ENCODE measurements at places on chromosomes 3 and 15.

DNA sequence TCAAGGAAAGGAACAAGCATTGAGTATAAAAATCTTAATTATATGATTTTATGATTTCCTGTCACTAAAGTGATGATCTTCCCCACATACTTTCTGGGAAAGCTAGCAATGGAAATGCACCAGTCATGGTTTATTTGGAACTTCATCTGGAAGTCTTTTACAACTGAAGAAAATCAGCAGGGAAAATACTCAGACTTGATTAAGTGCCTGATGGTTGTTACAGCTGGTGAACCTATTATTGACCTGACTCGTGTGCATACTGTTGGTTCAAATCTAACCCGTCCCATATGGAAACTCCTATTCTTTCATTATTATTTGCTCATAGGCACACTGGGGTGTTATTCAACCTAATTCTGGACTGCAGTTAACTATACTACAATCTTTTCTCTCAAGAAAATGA lies 701.8 kb upstream of the CCDC54 start:
- no peak for DNase-seq

GRCh38 chr15:22973286-22973685 lies 6.9 kb downstream of the CYFIP1 start:
- DNase-seq: no peak

GRCh38 chr15:86677278-86677677 lies 597.6 kb downstream of the AGBL1 start:
- no peak for DNase-seq

GRCh38 chr3:143103652-143104051 lies 15.9 kb upstream of the CHST2 start:
- no peak for DNase-seq

GRCh38 chr3:156898296-156898880 lies 72.2 kb downstream of the LEKR1 start:
- DNase-seq: no peak

GRCh38 chr15:63029676-63030075 lies 12.9 kb upstream of the TPM1 start:
- DNase-seq: no peak

- no peak for DNase-seq
Measured at GRCh38 chr15:87227846-87228245, 1028.7 kb downstream of the NTRK3 start.

DNA sequence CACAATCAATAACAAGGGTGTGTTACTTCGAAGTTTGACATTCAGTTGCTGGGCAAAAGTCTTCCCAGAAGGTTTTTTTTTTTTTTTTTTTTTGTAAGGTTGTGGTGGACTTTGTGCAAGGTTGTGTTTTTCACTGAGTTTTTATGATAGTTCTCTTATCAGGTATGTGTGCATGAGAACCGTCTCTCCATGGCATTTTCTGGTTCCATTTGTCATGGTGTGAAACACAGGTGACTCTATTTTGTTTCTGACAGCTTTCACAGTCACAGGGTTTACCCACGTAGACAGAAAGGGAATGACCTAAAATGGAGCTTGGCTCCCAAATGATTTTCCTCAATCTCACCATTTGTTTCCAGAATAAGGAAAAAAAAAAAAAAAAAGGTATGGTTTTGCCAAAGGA lies 1377.2 kb upstream of the CADM2 start:
- DNase-seq: no peak

DNA sequence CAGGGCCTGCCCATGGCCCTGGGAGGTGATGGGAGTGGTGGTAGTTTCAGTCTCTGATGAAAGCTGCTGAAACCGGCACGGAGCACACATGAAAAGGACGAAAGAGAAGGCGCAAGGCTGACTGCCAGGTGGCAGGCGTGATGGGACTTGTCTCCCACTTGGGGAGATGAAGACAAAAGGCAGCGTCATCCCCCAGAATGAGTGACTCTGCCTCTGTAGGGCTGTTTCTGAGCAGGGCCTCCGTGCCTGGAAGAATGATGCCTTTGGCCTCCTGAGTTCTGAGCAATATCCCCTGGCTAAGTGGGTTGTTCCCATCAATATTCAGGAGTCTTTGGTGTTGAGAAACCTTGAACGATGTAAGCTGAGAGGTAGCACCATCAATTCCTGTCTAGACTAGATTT lies 237.8 kb downstream of the OPA1 start:
- DNase-seq: no peak

- no peak for DNase-seq
Measured at GRCh38 chr3:178690571-178690970, 154.3 kb downstream of the KCNMB2 start.

DNA sequence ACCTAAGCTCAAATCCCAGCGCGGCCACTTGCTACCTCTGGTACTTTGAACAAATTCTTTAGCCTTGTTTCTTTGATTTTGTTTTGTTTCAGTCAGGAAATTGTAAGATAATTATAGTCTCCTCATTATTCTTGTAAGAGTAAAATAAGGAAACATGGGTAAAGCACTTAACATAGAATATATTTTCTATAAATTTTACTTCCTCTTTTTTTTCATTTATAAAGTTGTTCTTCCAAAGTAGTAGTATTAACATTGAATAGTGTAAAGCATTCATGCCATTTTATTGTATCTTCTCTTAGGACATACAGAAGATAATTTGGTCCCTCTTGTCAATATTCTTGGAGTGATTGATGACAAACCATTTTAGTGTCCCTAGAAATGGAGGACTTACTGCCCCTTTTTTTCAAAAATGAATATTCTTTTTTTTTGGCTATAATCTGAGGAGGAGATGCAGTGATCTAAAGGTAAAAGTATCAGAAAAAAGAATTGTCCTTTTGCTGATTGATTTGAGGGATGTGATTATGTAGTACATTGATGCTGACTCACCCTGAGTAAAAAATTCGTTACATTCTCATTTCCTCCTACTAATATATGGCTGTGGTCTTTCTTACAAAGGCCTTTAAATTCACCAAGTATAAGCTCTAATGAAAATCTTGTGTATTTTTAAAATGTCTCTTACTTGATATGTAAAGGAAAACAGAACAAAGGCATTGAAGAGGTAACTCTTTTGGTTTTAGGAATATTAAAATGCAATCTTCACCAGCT lies 51.0 kb downstream of the ALCAM start:
- DNase-seq: no peak
